NCI-H460 (cell line): ENCODE measurements at places on chromosomes 16 and 17.

GRCh38 chr16:19338335-19338734 is 52.8 kb downstream of the CLEC19A start:
- no peak for DNase-seq

DNA sequence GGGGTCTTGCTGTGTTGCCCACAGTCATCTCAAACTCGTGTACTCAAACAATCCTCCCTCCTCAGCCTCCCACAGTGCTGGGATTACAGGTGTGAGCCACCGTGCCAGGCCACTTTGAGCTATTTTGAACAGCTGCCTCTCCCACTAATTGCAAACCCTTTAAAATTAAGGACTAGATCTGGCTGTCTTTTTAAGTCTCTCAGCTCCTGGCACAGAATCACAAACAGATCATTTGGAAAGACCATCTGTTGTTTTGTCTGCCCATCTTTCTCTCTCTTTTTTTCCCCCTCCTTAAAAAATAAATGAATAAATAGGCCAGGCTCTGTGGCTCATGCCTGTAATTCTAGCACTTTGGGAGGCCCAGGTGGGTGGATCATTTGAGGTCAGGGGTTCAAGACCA is 10.9 kb upstream of the STAT3 start:
- no peak for DNase-seq

GRCh38 chr16:1861730-1862129 is 10.2 kb downstream of the MEIOB start:
- no peak for DNase-seq

DNA sequence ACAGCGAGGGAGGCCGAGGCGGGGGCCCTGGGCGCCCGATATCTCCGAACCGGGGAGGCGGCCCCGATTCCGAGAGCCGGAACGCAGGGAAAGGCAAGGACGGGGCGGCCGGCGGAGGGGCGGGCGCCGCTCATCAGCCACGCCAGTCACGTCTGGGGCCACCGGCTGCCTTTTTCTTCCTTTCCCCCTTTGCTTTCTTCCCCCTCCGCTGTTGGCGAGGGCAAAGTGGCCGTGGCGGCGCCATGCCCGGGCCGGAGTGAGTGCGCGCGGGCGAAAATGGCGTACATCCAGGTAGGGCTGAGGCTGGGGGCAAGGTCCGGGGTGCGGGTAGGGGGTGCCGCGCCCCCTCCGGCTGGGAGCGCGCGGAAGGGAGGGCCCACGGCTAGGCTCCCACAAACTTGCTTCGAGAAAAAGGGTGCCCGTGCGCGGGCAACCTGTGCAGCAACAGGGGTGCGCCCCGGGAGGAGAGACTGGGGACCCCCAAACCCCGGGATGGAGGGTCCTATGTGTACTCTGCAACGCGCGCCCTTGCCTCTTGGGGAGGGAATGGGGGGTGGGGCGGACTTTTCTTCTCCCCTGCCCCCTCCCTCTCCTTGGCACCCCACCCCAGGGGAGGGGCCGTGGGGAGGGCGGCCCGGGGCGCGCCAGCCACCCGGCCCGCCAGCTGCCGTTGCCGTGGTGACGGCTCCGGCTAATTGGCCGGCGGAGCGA is 486 bp downstream of the SYT17 start:
- no peak for DNase-seq
